GF-D8 (cell line): ENCODE measurements at places on chromosomes 11 and 22.
A peak's percentile ranks its signal among the peaks of the same experiment; 100 is the strongest.

DNA sequence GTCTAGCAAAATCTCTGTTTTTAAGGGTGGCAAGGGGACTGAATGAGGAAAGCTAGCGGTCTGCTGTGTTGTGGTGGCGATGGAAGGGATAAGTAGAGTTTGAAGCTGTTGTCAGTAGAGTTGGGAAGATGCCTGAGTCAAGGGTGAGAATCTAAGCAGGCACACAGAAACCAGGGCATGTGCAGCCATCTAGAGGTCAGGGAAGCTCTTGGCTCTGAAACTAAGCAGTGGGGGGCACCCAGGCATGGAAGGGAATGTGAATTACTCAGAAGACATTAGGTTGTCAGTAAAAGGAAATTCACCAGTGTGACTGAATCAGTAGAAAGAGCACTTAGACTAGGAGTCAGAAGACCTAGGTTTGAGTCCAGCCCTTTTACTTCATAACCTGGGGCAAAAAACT lies 15.4 kb downstream of the BMAL1 start:
- no peak for DNase-seq

DNA sequence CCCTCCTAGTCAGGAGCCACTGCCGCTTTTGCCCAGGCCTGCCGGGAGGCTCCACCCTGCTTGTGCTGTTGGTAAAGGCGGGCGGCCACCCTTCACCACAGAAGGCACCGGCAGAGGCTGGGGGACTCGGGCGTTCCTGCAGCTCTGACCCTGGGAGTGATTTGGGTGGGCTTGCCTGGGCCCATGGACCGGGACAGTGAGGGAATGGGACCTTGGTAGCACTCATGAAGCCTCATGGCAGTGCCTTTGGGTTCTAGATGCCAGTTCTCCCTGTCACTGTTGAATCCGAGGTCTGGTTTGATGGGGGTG lies 4.4 kb downstream of the TPCN2 start:
- DNase-seq = no peak

- peak; percentile 41 for DNase-seq
Measured at GRCh38 chr22:29623553-29624169, 20.2 kb downstream of the NF2 start.

DNA sequence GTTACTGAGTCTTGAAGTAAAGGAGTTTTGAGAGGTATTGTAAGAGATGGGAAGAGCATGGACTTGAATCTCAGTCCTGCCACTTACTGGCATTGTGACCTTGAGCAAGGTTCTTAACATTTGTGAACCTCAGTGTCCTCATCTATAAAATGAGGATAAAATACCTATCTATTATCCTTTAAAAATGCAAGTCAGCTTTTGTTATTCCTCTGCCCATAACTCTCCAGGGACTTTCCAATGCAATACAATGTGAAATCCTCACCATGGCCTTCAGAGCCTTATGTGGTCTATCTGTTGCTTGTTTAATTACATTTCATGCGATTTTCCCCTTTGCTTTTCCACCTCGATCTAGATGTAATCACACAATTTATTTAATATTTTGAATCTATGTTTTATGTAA lies 9.1 kb downstream of the TMEM135 start:
- DNase-seq = no peak

- no peak for DNase-seq
Measured at GRCh38 chr11:131389582-131389981, 19.2 kb downstream of the NTM start.

- DNase-seq = no peak
Measured at GRCh38 chr11:1751531-1751921, 1.1 kb upstream of the IFITM10 start.

- no peak for DNase-seq
Measured at GRCh38 chr11:131137046-131137445, 220.8 kb upstream of the SNX19 start.

GRCh38 chr11:34302046-34302921 lies 55.5 kb downstream of the ABTB2 start:
- DNase-seq = no peak

DNA sequence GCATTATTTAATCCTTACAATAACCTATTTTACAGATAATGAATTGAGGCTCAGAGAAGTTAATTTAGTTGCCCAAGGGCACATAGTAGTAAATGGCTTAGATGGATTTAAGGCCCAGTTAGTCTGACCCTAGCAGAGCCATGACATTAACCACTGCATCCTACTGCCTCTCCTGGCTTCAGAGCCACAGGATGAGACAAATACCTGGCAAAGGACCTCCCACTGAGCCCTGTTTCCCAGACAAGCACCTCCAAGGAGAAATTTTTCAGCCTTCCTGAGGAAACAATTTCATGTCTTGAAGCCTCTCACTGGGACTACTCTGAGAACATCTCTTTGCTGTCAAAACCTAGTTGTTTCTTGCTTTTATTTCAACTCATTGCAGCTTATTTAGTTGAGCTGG lies 28.4 kb downstream of the IZUMO1R start:
- no peak for DNase-seq
